ENCODE measurements at places on chromosomes 2 and 18.

- no peak for DNase-seq
These were observed 62.7 kb downstream of the MBP start for GRCh38 chr18:77069931-77070330.

GRCh38 chr2:172395503-172395902 is 31.9 kb upstream of the ITGA6 start:
- no peak for DNase-seq

- no peak for DNase-seq
These were observed 823 bp downstream of the PARD3B start for GRCh38 chr2:204545861-204546735.

GRCh38 chr2:217166241-217166850 is 306.5 kb upstream of the TNP1 start:
- DNase-seq, result no peak

- DNase-seq, result no peak
These were observed 87.1 kb downstream of the TSHZ1 start for GRCh38 chr18:75297731-75298130.

GRCh38 chr2:120658042-120658769 is 77.5 kb upstream of the GLI2 start:
- DNase-seq, result no peak

DNA sequence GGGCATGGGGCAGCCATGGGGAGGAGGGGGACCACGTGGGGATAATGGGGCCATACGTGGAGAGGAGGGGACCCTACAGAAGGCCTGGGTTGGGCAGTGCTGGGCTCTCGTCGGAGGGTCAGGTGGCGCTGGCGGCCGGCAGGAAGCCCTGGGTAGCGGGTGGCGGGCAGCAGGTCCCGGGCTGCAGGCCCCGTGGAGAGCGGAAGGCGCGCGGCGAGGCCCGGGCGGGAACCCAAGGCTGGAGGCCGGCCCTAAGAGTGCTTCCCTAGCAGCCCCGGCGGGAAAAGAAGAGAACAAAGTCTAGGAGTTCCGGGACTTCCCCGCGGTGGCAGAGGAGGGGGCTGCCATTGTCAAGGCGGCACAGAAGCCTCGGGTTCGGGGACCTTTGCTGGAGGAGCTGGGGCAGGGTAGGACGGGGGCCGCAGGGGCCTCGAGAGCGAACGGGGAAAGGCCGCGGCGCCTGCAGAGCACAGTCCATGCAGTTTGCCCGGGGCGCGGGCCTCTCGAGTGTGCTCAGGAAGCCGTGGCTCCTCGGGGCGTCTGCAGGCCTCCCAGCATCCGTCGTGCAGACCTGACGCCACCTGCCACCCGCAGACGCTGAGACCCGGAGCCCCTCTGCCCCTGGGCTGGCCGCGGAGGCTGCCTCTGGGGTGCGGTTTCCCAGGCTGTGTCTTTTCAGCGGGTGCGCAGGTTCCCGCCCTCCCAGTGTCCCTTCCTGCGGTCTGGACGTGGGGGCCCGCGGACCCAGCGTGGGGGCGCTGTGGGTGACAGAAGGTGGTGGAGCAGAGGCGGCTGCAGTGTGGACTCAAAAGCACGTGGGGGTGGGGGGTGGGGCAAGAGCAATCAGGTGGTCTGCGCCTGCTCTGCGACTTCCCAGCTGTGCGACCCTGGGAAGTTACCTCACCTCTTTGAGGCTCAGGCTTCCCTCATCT is 19.4 kb upstream of the NCL start:
- DNase-seq, result no peak

- no peak for DNase-seq
These were observed 184.8 kb upstream of the SOX11 start for GRCh38 chr2:5507367-5507766.

GRCh38 chr2:222672068-222672401 is 577 bp downstream of the MOGAT1 start:
- no peak for DNase-seq

DNA sequence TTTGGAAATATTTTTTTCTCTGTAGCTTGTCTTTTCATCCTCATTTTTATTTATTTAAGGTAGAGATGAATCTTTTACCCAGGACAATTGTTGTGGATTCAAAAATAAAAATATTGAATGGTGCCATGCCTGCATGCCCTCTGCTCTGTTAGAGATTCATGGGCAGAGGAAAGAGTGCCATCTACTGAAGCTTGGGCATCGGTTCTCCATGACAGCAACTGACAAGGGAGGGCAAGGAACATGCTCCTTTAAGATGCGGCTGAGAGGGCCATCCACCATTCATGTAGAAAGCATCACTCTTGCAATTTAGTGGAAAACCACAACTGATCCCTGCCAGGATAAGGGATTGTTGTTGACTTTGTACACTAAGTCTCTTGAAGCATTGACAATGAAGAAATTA is 79.9 kb downstream of the PARD3B start:
- DNase-seq, result no peak

DNA sequence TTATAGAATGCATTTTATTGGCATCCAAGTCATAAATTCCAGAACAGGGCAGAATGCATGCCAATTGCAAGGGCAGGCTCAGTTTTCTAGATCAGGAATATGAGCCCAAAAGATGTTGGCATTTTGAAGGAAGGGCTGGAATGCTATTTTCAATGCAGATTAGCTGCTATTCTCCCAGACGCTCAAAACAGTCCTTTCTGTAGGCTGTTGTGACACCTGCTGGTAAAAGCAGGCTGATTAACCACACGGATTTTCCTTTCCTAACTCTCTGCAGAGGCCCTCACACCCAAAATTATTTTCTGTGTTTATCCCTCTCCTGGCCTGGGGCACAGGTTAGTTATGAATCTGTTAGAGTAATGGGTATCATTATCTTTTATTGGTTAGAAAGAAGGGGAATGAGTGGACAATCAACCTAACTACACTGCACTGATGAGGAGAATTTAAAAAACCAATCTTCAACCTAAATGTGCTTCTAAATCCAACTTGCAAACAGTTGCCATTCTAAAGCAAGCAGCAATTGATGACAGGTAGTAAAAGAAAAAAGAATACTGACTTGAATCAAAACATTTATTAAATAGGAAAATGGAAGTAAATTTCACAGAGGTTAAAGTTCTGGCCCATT is 94.0 kb downstream of the PLA2R1 start:
- DNase-seq, result no peak

- DNase-seq, result no peak
These were observed 235.5 kb downstream of the THSD7B start for GRCh38 chr2:137000811-137001210.

DNA sequence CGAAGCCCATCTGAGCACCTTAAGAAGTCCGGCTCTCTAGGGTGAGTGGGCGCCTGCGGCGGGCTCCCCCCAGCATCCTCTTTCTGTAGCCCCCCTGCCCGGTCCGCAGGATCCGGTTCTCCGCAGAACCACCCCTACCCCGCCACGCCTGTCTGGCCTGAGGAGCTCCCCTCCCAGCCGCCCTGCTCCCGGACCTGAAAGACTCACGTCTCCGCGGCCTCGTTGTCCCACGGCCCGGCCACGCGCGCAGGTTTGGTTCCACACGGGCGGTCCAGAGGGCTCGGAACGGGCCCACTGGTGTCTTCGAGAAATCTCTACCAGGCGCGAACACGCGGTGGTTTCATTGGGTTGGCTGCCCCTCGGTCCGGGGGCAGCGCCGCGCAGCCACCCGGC is 237 bp downstream of the SLC39A6 start:
- no peak for DNase-seq

DNA sequence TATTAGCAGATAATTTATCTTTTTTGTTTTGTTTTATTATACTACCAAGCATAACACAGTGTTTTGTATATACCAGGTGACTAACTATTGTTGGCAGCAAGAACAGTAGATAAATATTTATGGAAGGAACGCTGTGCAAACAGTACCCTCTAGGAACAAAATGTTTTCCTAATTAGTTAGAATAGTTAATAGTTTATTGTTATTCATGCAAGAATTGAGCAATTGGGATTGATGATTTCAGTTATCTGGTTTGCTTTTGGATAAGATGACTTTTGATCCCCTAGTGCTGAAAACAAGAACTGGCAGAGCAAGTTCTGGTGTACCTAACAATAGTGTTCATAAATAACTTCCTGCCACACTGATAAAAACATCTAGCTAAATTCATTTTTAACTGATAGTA is 323.3 kb downstream of the TGIF1 start:
- no peak for DNase-seq

DNA sequence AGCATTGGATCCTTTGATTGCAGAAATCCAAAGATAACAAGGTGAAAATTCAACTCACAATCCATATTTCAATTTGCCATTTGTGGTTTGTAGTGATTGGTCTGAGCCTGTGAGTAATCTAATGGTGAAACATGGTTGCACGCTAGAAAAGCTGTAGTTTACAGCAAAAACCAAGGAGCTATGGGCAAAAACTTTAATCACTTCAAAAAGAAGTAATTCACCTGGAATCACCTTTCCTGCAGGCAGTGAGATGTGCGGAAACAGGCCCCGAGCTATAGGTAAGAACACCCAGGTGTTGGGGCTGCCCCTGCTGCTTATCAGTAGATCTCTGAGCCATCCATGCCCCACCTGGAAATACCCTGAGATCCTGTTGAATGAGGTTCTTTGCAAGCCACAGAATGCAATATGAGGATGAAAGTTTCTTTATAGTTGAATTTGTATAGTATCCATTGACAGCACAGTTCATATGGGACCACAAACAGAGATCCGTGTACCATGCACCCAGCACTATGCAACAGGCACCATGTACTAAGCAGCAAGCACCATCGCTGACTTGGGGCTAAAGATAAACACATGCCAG is 208.2 kb downstream of the SPP2 start:
- DNase-seq, result no peak

- DNase-seq, result no peak
These were observed 500.2 kb downstream of the XIRP2 start for GRCh38 chr2:167388497-167388896.

DNA sequence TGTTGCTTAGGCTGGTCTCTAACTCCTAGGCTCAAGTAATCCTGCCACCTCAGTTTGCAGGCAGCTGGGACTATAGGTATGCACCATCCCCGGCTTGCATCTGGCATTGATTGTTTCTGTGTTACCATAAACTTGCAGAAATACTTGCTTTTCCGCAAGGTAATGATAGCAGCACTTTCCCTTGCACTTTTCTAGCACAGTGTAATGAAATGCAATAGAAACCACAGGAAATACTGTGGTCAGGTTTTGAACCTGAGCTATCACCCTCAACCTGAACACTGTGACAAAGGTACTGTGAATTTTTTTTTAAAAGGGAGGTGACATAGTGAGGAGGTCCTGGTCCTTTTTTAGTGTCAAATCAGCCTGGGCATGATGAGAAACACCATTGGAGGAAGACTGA is 38.3 kb downstream of the DHRS9 start:
- DNase-seq, result no peak

DNA sequence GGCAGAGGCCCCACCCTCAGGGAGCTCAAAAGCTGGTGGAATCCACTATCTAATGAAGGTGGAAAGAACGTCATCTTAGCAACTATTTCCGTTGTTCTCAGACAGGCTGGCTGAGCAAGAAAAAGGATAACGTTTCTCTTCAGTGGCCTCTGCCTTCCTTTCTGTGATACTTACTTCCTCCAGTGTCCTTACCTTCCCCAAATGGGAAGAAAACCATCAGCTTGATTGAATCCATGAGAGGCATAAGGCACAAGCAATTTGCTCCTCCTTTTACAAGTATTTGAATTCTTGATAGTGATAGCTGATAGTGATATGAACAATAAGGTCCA is 8.1 kb upstream of the NCOA1 start:
- no peak for DNase-seq

- no peak for DNase-seq
These were observed 26.0 kb downstream of the MAP3K20 start for GRCh38 chr2:173101687-173102086.

- no peak for DNase-seq
These were observed 827.9 kb downstream of the TSN start for GRCh38 chr2:122583159-122583917.

- DNase-seq, result no peak
These were observed 395.1 kb upstream of the CDH19 start for GRCh38 chr18:66999003-66999402.

GRCh38 chr2:45922577-45922988 is 271.1 kb downstream of the PRKCE start:
- no peak for DNase-seq

DNA sequence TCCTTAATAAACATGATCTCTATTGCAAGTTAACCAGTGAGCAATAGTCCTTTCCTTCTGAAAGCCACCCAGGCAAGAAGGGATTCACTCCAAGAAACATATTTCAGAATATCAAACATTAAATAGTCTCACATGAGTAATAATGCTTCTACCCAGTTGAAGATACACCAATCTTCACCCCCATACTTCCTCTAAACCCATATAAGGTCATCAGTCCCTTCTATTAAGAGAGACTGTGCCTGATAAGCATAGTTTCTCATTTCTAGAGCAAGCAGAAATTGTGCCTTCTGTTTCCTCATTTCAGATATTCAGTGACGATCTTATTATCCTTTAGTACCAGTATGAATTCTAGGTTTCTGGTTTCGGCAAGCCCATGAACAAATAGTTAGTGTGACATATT is 64.6 kb downstream of the DSEL start:
- no peak for DNase-seq

GRCh38 chr2:149648282-149649030 is 60.9 kb upstream of the MMADHC start:
- DNase-seq, result no peak

- no peak for DNase-seq
These were observed 58.4 kb downstream of the ARL4C start for GRCh38 chr2:234438305-234438977.

- DNase-seq, result no peak
These were observed 853 bp downstream of the LANCL1 start for GRCh38 chr2:210475706-210476105.

- DNase-seq, result no peak
These were observed 352.5 kb downstream of the ARHGAP15 start for GRCh38 chr2:143481733-143482132.

DNA sequence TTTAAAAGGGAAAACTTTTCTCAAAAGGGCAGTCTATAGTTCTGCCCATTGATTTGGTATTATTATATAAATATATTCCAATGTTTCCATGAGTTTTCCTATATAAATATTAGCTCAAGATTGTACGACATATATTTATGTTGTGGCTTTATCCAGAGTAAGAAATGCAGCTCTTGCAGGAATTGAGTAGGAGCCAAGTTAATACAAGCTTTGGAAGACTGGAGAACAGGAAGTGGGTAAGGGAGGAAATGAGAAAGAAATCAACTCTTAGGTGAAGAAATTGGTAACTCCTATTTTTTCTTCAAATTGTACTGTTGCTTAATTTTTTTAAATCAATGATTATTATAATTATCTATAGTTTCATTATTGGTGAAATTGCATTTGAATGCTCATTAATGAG is 105.4 kb upstream of the FAM117B start:
- DNase-seq, result no peak

DNA sequence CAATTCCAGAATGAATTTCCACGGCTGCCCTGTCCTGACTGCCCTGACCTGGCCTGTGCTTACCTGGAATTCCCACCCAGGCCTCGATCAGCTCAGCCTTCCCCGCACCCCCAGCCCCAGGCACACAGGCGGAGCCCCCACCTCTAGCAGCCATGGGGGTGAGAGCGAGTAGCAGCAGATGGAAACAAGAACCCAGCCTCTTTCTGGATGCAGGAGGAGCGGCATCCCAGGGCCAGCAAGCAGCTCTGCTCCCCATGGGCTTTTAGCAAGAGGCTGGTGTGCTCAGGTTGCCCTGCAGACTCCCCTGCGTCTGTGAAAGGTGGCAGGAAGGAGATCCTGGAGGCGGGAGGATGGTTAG is 101.8 kb downstream of the TPO start:
- DNase-seq, result no peak
